NCI-H1417 (cell line): ENCODE measurements at places on chromosomes 13 and 19.

GRCh38 chr13:46057256-46058015, 4.9 kb upstream of the ZC3H13 start:
- no peak for DNase-seq

- no peak for DNase-seq
Observed at GRCh38 chr13:88472316-88472715, 801.1 kb downstream of the SLITRK5 start.

GRCh38 chr19:38209671-38210457, 14.2 kb downstream of the DPF1 start:
- DNase-seq, result peak; percentile 59

DNA sequence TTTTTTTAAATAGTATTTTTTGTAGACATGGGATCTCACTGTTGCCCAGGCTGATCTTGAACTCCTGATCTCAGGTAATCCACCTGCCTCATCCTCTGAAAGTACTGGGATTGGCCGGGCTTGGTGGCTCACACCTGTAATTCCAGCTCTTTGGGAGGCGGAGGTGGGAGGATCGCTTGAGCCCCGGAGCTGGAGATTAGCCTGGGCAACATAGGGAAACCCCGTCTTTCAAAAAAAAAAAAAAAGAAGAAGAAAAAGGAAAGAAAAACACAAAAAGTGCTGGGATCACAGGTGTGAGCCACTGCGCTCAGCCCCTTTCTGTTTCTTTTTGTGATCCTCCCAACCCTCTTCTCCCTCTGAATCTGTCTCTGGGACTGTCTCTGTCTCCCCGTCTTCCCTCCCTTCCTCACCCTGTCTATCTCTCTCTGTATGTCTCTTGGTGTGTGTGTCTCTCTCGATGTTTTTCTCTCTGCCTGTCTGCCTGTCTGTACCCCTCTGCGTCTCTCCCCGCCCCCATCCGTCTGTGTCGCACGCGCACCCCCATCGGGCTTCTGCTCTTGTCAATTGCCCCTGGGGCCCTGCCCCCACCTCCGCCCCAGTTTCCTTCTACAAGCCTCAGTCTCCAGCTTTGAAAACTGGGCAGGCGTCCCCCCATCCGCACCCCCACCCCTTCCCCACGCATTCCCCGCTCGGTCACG, 540 bp upstream of the ZFP36 start:
- DNase-seq, result no peak

GRCh38 chr13:90919153-90919552, 428.3 kb upstream of the MIR17HG start:
- DNase-seq, result no peak

DNA sequence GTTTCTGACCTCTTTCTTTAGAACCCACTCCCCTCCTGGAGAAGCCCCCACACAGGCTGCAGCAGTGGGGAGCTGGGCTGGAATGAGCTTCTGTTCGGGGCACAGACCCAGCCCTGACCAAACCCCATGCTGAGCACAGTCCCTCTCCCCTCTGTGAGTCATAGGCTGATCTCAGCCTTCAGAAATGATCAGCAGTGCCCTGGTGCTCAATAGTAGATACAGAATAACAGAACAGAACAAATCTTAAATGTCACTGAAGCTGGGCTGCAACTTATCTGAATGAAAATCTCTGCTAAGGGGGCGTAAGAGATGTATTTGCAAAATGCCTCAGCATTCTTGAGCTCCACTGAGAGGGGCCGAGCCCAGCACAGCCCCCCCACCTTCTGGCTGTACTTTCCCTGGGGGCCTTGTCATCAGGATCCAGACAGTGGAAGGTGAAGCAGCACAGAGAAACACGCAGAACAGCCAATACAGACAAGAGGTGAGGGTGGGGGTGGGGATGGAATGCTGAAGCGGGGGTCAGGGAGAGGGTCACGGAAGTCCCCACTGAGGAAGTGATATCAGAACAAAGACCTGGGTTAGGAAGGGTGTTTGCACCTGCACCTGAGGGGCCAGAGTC, 9.9 kb downstream of the ZNF665 start:
- DNase-seq, result no peak

DNA sequence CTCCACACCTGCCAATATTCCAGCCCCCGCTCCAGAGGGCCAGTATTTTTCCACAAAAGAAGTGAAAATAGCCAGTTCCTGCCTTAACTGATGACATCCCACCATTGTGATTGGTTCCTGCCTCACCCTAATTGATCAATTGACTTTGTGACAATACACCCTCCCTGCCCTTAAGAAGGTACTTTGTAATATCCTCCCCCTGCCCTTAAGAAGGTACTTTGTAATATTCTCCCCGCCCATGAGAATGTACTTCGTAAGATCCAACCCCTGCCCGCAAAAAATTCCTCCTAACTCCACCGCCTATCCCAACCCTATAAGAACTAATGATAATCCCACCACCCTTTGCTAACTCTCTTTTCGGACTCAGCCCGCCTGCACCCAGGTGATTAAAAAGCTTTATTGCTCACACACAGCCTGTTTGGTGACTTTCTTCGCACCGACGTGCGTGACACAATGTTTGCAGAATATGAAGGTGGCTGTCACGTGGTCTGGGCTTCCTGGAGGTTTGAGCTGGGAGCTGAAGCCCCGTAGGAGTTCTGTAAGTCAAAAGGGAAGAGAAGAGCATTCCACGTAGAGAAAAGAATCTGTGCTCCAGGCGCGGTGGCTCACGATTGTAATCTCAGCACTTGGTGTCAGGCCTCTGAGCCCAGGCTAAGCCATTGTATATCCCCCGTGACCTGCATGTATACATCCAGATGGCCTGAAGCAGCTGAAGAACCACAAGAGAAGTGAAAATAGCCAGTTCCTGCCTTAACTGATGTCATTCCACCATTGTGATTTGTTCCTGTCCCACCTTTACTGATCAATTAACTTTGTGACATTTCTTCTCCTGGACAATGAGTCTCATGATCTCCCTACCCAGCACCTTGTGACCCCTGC, 6.2 kb upstream of the FUT3 start:
- no peak for DNase-seq

DNA sequence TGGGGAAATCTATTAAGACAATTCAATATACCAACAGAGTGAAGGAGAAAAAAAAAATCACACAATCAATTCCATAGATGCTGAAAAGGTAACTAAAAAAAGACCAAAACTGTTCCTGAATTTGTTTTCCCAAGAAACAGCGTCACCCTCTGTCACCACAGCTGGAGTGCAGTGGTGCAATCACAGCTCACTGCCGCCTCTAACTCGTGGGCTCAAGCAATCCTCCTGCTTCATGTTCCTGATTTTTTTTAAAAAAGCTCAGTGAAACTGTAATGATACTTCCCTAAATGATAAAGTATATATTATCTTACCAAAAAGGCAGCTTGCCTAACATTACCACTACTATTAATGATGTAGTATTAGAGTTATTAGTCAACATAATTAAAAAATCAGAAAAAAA, 19.6 kb upstream of the ZFP14 start:
- no peak for DNase-seq

GRCh38 chr19:48719263-48720171, at the start of gene MAMSTR:
MAMSTR (minus strand) TSS chr19:48719725; CDS start chr19:48719031, 694 bp downstream.
- no peak for DNase-seq

GRCh38 chr19:42301646-42302203, at the start of gene PRR19:
PRR19 (plus strand) TSS chr19:42302132; CDS start chr19:42309585, 7,453 bp downstream.
- peak; percentile 56 for DNase-seq

DNA sequence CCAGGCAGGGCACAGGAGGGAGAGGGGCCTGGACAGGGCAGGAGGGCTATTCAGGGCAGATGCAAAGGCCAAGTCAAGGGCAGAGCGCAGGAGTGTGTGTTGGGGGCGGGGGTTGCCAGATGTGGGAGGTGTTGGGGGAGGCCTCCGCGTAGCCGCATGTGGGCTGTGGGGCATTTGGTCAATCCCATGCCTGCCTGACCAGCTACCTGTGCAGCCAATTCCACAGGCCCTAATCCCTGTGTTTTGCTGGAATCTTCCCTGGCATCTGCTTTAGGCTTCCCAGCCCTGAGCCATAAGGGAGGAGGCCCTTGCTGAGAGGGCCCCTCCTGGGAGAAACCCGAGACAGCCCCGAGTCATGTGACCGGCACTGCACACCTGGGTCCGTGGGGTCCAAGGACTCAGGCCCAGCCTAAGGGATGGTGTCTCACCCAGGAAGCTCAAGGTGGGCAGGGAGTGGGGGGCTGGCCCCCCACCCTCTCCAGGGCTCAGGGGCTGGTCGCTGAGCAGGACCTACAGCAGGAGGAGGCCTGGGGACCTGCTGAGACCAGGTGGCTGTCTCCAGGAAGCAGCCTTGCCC, 20.3 kb downstream of the RFX1 start:
- DNase-seq, result no peak

DNA sequence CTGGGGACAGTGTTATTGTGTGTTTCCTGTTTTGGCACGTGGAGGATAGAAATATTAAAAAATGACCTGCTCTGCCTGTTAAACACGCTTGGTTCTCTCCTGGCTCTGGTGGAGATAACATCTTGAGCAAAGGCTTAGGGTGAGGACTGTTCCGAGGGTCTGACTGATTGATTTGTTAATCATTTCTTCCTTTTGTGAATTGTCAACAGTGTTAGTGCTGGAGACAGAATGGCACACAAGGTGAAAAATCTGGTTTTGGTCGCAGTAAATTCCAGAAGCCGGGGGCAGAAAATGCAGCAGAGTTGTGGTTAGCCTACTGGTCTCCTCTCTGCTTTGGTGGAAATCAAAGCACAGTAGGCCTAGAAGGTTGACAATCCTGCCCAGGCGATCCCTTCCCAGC, 163.6 kb downstream of the FGF9 start:
- DNase-seq, result no peak

- DNase-seq, result no peak
Observed at GRCh38 chr19:33417751-33418150, 44.2 kb downstream of the CEBPG start.

- no peak for DNase-seq
Observed at GRCh38 chr13:54705738-54706137, 1677.1 kb downstream of the OLFM4 start.

DNA sequence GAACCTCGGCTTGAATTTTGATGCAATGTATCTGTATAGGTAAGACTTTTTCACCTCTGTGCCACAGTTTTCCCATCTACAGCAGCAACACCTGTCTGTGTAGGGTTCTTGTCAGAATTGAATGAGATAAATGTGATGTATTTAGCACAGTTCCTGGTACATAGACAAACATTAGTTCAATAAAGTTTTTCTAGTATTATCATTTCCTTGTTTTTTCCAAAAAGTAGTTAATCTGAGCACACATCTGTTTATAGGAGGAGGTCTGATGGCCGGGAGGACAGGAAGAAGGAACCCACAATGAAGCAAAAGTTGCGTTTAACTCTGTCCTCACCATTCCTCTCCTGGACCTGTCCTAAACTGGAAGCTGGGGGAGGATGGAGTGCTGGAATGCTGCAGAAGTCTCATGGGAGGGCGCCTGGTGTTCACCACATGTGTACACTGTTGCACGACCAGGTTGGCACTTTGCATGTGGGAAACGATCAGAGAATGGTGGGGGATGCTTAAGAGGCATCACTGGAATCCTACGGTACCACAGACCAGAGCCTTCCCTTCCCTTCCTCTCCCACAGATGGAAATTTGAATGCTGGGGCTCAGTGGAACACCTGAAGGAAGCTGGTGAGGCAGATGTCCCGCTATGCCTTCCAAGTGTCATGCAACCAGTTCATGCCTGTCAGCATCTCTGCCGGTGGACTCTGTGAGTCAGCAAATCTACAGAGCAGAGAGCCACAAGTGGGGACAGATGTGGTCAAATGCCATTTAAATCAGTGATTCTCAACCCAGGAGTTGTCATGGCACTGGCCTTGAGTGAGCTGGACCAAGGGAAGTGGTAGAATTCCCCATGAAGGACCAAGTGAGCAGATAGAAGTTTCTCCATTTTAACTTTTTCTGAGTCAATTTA, 315.6 kb downstream of the DLEU7 start:
- DNase-seq, result no peak

DNA sequence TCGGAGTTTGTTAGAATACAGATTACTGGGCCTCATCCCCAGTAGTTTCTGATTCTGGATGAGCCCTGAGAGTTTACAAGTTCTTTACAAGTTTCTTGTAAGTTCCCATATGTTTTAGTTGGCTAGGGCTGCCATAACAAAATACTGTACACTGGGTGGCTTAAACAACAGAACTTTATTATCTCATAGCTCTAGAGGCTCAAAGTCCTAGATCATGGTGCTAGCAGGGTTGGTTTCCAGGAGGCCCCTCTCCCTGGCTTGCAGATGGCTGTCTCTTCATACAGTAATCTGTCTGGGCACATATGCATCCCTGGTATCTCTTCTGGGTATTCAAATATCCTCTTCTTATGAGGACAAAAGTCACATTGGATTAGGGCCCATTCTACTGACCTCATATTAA, 167.2 kb downstream of the KLF5 start:
- no peak for DNase-seq

GRCh38 chr13:95216182-95216581, 85.1 kb downstream of the ABCC4 start:
- no peak for DNase-seq

- peak; percentile 89 for DNase-seq
Observed at GRCh38 chr19:57527136-57527881, at the start of gene ZNF549. ZNF549 (plus strand) TSS chr19:57527356; CDS start chr19:57527574, 218 bp downstream.

DNA sequence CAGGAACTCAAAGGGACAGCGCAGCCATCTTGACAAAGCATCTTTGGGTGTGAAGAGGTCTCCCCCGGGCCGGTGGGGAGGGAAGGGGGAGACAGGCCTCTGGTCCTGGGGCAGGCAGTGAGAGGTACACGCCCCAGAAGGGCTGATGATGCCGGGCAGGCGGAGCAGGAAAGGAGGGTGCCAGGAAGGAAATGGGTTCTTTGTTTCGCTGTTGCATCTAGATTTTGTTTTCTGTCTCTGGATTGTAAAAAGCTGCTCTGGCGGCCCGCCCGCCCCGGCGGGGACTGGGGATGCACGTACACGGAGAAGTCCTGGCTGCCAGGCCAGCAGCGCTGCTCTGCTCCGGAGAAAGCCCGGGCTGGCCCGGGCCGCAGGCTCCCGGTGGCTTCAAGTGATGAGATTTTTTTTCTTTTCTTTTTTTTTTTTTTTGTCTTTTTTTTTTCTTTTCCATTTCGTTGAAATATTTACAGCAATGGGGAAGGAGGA, 13.2 kb upstream of the ASF1B start:
- no peak for DNase-seq

- DNase-seq, result peak; percentile 9
Observed at GRCh38 chr13:30739761-30740642, 4.7 kb downstream of the ALOX5AP start.

DNA sequence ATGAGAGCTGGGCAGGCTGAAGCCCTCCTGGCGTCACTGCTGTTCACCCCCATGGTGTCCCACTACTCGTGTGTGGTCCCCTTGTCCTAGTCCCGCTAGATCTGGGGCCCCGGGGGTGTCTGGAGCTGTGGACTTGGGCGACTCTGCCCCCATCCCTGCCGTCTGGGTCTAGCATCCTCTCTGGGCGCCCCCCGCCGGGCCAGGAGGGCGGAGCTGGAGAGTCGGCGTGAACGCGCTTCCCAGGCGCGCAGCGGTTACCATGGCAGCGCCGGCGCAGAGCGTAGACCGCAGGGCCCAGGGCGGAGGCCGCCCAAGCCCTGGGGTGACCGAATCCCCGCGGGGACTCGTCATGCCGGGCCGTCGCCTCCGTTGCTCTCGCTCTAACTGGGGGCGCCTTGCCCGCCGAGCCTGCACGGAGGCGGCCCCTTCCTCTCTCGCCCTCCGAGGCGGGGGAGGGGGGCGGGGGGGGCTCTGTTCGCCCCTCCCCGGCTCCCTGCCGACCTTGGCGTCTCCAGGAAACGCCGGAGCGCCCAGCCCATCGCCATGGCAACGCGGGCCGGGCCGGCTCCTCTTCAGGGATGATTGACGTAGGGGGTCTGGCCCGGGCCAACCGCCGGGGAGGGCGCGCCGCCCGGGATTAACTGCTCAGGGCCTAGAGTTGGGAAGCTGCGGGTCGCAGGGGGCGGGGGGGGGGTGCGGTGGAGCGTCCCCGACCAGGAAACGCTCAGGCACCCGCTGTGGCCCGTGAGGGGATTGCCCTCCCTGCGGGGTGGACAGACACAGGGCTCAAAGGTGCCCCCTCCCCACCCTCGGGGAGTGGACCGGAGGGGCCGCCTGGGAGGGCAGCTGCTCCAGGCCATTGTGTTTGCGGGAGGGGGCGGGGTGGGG, 8.9 kb downstream of the ISYNA1 start:
- peak; percentile 82 for DNase-seq
